Ureter (tissue), 1 donor: ENCODE measurements at places on chromosomes 2 and 18. TPM values are rescaled to one million over a fixed set of nuclear protein-coding genes. Genes with fewer than 3 reads are reported as not detected.

- DNase-seq = peak; percentile 29
These were observed 102.7 kb upstream of the SMAD2 start for GRCh38 chr18:48032876-48033789.

DNA sequence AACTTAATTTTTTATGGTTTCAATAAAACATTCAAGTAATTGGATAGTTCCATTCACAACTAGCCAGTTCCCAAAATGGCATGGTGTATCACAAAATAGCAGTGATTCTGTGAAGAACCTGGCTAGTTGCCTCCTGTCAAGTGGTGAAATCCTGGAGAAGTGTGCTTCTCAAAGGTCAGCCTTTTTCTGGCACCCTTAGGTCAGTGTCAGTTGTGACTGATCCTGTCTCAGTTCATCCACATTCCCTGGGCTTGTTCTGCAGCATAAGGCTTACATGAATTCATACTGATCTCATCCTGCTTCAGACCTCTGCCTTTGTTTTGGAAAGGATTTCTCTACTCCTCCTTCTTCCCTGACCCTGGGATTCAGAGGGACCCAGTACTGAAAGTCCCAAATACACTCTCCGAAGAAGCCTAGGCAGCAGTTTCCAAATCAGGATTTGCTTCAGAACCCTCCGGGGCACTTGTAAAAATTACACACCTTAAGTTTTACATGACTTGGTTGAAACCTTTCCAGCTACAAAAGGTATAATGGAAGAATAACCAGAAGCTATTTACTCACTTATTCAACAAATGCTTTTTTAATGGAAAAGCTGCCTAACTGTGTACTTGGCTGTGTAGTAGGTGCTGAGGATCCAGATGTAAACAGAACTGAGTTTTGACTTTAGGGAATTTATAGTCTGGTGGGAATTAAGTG is 11.0 kb downstream of the MAP3K20 start:
- no peak for DNase-seq

- no peak for DNase-seq
These were observed 34.0 kb downstream of the IL1R2 start for GRCh38 chr2:102025583-102026267.

- DNase-seq = no peak
These were observed 51.0 kb downstream of the WDPCP start for GRCh38 chr2:63537306-63537705.

DNA sequence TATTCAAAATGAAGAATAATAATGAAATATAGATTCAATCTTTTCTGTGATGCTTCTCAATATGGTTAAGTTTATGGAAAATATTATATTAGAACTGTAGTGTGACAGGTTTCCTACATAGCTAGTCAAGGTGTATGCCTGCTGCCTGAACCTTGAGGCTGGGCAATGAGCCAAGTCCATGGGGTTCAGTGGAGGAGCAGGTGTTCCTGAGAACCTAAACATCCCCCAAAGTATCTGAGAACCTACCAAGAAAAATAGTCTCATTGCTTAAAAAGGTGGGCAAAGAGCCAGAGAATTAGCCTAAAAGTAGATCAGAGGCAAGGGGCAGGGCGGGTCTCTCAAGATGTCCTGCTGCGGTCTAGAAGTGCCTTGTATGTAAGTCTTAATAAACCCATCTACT is 185.9 kb upstream of the SPHKAP start:
- DNase-seq = no peak

- DNase-seq = no peak
These were observed 4.9 kb upstream of the FIGLA start for GRCh38 chr2:70795164-70795995.

GRCh38 chr2:109645412-109646184 is 31.4 kb downstream of the SOWAHC start:
- DNase-seq = no peak

DNA sequence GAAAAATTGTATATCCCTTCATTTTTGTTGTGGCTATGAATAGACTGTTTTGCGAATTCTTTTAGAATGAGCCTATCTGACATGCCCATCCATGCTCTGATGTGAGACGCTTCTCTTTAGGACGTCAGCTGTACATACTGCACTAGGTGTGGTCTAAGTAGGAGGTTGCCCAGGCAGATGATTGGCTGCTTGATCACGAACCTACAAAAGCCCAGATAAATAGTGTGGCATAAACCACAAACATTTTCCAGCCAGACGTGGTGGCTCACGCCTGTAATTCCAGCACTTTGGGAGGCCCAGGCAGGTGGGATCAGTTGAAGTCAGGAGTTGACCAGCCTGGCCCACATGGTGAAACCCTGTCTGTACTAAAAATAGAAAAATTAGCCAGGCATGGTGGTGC is 251.8 kb downstream of the AGAP1 start:
- DNase-seq = no peak

DNA sequence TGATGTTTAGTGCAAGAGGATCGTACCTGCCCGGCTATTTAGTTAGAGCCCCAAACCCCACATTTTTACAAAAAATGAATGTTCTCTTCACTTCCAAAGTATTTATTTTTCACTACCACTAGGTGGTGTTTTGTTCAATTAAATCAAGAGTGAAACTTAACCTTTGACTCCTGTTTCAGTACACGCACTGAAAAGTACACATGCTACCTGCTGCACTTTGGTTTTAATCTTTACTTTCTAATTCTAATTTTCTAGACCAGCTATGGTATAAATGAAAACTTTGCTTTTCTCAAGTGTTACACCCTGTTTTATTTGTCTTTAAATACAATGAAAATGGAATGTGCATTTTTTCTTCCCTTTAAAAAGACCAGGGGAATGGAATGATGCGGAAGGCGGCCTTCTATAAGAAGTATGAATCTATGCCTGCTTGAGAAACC is 31.4 kb upstream of the CHN1 start:
- DNase-seq = no peak

- no peak for DNase-seq
These were observed 86.4 kb downstream of the TGFA start for GRCh38 chr2:70467237-70467636.

GRCh38 chr2:164655336-164655735 is 34.1 kb upstream of the GRB14 start:
- no peak for DNase-seq

- DNase-seq = no peak
These were observed 72.9 kb downstream of the EN1 start for GRCh38 chr2:118774458-118775133.

DNA sequence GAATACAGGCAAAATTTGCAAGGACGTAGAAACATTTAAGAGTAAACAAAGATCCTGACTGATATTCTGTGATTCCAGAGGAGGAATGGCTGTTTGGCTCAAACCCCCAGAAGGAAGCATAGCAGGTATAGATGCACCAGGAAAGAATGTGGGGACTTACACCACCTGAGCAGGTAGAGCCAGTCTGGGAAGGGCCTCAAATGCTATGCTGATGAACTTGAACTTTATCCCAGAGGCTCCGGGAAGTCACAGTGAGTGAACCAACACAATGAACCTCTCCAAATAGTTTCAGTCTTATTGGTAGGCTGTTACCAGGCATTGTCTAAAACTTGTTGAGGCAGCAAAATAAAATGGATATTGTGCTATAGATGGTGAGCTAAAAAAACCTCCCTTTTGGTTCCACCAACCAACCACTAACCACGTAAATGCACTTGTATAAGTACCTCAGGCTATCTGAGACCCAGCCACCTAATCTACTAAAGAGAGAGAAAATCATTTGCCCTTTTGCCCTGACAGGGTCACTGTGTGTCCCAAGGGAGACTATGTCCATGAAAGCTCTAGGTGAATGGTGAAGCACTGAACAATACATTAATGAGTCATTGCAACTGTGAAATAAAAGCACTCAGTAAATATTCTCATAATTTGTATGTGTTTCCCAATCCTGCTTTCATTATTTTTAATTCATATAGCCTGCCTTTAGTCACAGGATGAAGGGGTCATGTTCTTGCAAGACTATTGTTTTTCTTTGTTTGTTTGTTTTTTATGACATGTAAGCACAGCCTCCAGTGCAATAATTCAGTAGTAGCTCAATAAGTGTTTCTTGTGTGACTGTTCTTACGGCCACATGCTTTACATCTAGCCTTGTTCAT is 911.6 kb downstream of the EPHA4 start:
- DNase-seq = peak; percentile 60

The GATA6 gene
- total RNA-seq = 12.6 TPM

The PDE11A gene
- total RNA-seq = 2.2 TPM

The COL4A3 gene
- total RNA-seq = 23.3 TPM

The C1QL2 gene
- not detected for total RNA-seq

The TNFAIP6 gene
- 1.9 TPM for total RNA-seq

The DSC2 gene
- total RNA-seq = 5.1 TPM
